ENCODE measurements at places on chromosomes 11 and 22.

- DNase-seq = no peak
Observed at GRCh38 chr11:386483-386882, 7.5 kb upstream of the PKP3 start.

- no peak for DNase-seq
Observed at GRCh38 chr11:13669544-13670488, 1.3 kb downstream of the FAR1 start.

GRCh38 chr11:5277807-5278382 is 8.2 kb upstream of the HBE1 start:
- no peak for DNase-seq

DNA sequence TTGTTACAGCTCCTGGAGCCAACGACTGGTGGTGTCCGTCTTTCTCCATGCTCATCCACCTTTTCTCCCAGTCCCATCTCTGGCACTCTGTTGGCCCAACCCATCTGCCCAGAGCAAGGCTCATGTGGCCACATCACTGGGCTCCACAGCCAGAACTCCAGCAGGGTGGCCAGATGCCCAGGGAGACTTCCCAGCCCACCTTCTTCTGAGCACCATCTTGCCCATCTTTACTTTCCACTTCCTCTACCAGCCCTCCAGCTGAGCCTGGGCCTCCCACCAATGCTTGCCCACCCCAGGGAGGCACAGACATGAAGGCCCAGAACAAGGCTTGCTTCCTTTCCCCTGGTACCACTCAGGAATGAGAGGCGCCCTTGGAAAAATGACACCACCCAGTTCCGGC is 116.8 kb downstream of the BUD13 start:
- no peak for DNase-seq

DNA sequence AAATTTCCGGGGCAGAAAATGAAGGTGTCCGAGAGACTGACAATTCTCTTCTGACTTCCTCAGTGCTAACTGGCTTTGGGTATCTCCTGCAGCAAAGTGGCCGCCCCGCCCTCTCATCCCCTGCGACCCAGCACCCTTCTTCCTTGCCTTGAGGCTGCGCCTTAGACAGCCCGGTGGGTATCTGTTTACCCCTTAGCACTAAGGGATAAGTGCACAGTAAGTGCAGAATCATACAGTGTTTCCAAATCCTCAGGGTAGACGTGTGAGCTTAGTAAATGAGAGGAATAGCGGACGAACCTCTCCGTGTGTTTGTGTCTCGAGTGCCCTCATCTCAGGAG is 368 bp upstream of the CHORDC1 start:
- DNase-seq = no peak

DNA sequence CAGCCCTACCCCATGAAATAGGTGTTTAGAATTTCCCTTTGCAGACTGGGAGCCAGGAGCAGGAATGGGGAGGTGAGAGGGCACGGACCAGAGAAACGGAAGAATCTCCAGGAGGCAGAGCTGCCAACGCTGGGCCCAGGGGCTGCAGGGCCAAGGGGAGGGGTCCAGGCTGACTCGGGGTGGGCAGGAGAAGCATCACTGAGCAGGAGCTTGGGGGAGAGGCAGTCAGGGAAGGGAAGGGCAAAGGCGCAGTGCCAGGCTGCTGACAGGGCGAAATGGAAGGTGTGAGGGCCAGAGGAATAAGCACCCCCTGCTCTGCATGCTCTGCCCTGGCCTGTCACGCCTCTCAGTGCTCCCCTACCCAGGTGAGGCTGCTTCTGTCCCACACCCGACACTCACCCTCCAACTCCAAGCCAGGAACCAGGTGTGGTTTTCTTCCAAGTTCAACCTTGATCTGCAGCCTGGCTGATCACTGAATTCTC is 14.5 kb downstream of the LRRC32 start:
- DNase-seq = no peak

DNA sequence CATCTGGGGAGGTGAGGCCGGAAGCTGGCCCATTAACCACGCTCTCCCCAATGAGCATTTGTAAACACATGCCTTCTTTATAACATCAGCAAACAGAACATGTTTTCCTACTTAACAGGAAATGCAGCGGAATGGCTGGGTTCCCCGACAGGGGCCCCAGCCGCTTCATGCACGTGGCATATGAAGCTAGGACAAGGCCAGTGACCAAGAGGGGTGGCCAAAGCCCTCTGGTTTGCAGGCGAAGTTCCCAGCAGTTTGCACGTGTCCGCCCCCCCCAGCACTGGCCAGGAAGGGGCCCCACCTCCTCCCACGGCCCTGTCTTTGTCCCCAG is 38.7 kb upstream of the LINC01488 start:
- DNase-seq = no peak

DNA sequence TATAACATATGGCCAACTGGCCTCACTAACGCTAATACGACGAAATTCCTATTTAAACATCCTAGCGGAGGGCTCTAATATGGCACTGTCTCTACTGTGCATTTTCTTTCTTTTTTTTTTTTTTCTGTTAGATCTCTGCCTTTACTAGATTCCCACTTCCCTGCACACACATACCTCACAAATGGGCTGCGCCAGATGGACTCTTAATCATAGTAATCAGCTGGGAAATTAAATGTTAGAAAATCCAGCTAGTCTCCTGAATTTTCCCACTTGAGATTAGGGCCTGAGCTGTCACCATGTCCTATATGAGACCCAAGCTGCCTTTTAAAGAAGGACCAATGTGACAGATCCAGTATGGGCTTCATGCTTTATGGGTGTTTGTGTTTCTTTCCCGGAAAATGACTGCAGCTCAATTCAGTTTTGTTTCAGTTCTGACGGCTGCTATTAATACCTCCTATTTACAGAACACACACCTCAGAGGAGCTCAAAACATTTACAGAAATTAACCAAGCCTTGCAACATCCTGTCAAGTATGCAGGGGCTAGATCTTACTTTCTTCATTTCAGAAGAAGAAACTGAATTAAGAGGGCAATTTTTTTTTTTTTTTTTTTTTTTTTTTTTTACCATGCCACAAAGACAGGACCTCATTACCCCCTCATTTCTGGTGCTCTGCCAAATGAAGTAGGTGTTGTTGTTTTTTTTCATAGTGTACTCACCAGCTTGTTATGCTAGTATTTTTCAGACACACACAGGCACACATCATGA is 49.8 kb upstream of the BLID start:
- no peak for DNase-seq

GRCh38 chr11:80515097-80515496 is 1074.3 kb upstream of the TENM4 start:
- DNase-seq = no peak

Measured in C1 segment of cervical spinal cord (tissue), 14 donors.